ENCODE measurements at places on chromosomes 6 and 20. TPM values are rescaled to one million over a fixed set of nuclear protein-coding genes. Genes with fewer than 3 reads are reported as not detected.

MROH8 gene
- 0.86 TPM for polyA plus RNA-seq

FLRT3 gene
- polyA plus RNA-seq, result 0.41 TPM

C6orf52 gene
- polyA plus RNA-seq, result 3.1 TPM

SLC32A1 gene
- polyA plus RNA-seq, result 0.09 TPM

MYBL2 gene
- 95.5 TPM for polyA plus RNA-seq

RIPPLY2 gene
- polyA plus RNA-seq, result 1.5 TPM

ZNF217 gene
- 14.3 TPM for polyA plus RNA-seq

MRAP2 gene
- polyA plus RNA-seq, result 5.3 TPM

SCUBE3 gene
- polyA plus RNA-seq, result 0.80 TPM

SLC17A1 gene
- polyA plus RNA-seq, result not detected

EYS gene
- not detected for polyA plus RNA-seq

MCCD1 gene
- polyA plus RNA-seq, result not detected

MYCT1 gene
- polyA plus RNA-seq, result 0.42 TPM

PRRT1 gene
- 0.71 TPM for polyA plus RNA-seq

VGLL2 gene
- polyA plus RNA-seq, result not detected

RBL1 gene
- polyA plus RNA-seq, result 2.7 TPM
